ENCODE measurements at places on chromosomes 11 and 22. TPM values are rescaled to one million over a fixed set of nuclear protein-coding genes. Genes with fewer than 3 reads are reported as not detected.
A peak's percentile ranks its signal among the peaks of the same experiment; 100 is the strongest.

DNA sequence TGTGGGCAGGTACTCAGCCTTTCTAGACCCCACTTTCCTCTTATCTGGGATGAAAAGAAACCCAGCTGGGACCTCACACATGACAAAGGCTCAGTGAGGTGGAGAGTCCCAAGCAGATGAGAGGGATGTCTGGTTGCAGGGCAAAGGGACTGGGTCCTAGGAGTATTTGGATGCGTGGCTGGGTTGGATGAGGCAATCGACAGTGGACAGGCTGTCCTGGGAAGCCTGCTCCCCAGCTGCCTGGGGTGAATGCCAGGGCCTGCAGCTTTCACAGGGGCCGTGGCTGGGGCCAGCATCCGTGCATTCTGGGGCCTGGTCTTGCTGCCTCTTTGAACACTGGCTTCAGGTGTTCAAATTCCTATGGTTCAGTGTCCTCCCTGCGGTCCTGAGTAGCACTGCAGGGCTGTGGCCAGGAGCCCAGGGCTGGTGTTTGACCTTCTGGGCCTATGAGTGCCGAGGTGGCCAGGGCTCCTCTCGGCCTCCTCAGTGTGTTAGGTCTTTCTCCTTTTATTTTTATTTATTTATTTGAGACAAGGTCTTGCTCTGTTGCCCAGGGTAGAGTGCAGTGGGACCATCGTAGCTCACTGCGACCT lies 65.3 kb downstream of the MCM5 start:
- DNase-seq: no peak

DNA sequence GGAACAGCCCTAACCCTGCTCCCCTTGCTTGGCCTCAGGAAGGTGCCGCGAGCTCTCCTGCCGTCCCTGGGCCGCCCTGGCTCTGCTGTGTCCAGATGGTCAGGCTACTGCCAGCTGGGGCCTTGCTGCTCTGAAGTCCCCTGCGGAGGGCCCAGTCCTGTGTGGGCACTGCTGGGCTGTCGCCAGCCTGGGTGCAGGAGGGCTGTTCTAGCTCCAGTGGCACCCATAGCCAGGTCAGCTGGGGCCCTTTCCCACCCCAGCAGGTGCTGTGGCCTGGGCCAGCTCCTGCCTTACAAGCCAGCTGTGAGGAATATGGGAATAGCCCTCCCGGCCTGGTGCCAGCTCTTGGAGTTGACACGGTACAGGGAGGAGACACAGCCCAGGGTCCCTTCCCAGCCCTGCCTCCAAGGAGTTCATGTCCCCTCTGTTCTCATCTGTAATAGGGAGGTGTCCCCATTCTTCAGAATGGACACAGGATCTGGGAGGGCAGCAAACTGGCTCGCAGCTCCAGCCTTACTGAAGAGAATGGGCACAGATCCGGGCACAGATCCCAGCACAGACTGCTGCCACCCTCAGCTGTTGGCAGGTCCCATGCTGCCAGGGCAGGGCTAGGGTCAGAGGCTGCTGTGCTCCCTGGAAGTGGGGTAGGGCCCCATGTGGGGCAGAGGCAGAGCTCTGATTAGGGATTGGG lies 3.9 kb downstream of the DERL3 start:
- no peak for DNase-seq

DNA sequence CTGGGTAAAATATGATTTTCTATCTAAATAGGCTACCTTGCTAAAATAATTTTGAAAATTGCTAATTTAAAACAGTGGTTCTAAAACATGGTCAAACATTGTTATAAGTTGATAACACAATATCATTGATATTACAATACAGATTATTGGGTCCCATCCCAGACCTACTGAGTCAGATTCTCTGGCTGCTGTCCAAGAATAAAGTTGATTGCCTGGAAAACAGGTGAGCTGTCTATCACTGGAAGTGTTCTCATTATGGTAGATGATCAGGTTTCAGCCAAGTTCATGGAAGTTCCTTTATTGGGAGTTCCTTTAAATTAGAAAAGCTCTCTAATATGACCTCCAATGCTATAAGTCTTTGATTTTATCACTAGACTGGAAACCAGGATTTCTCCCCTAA lies 52.3 kb downstream of the SC5D start:
- DNase-seq: no peak

GRCh38 chr11:45392591-45393091 lies 106.5 kb upstream of the SYT13 start:
- DNase-seq: no peak

- no peak for DNase-seq
These were observed 8.3 kb upstream of the DLAT start for GRCh38 chr11:112016765-112017376.

- DNase-seq: peak; percentile 27
These were observed 24.3 kb downstream of the GLYATL1 start for GRCh38 chr11:58963551-58964104.

GRCh38 chr22:39446239-39446721 lies 10.5 kb upstream of the MGAT3 start:
- no peak for DNase-seq

GRCh38 chr22:37986371-37986770 lies 2.0 kb upstream of the SOX10 start:
- no peak for DNase-seq

DNA sequence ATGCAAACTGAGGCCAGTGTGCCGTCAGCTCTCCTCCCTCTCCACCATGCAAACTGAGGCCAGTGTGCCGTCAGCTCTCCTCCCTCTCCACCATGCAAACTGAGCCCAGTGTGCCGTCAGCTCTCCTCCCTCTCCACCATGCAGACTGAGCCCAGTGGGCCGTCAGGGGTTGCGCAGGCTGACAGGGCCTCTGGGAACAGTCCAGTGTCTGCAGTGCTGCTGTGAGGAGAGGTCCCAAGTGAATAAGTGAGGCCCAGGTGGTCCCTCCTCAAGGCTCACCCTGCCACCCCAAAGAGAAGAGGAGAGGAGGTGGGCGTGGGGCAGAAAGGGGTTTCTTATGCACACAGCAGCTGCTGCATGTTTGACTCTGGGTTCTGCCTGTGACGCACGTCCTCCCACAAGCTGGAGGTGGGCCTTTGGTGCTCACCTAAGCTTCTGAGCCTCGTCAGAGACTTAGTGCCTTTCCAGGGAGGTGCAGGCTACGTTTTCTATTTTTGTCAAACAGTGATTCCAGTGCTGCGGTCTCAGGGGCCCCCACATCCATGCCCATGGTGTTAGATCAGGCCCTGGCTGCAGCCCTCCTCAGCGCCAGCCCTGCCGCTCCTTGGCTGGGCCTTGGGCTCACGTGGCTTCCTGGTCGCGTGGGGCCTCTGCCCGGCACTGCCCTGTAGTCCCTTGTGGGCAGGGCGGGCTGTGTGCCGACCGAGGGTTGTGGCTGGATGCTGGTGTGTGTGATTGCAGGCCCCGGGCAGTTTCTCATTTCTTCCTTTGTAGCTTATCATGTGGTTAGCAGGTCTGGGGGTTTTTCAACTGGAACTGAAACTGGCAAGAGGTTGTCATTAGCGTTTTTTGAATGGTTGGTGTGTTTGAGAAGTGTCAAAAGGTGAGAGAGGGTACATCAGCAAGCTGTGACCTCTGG lies 7.1 kb downstream of the TPCN2 start:
- no peak for DNase-seq

GRCh38 chr22:29171721-29172120 lies 34.0 kb upstream of the EMID1 start:
- no peak for DNase-seq

- DNase-seq: no peak
These were observed 1.5 kb upstream of the OR6X1 start for GRCh38 chr11:123755813-123756212.

DNA sequence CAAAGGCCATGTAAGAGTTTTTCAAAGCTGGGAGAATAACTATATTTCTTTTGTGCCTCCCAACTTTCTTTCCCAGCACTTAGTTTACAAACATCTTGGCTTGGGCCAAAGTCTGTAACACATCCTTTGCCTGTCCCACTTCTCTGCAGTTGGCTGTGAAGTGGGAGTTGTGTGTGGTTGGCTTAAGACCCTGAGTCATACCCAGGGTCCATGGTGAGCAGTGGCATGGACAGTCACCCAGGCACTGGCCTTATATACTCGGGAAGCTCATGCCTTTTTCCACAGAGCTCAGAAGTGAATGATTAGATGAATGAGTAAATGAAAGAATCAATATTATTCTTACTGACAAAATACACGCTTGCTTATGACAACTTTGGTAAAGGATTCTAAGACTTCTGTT lies 231.4 kb downstream of the BLID start:
- no peak for DNase-seq

DNA sequence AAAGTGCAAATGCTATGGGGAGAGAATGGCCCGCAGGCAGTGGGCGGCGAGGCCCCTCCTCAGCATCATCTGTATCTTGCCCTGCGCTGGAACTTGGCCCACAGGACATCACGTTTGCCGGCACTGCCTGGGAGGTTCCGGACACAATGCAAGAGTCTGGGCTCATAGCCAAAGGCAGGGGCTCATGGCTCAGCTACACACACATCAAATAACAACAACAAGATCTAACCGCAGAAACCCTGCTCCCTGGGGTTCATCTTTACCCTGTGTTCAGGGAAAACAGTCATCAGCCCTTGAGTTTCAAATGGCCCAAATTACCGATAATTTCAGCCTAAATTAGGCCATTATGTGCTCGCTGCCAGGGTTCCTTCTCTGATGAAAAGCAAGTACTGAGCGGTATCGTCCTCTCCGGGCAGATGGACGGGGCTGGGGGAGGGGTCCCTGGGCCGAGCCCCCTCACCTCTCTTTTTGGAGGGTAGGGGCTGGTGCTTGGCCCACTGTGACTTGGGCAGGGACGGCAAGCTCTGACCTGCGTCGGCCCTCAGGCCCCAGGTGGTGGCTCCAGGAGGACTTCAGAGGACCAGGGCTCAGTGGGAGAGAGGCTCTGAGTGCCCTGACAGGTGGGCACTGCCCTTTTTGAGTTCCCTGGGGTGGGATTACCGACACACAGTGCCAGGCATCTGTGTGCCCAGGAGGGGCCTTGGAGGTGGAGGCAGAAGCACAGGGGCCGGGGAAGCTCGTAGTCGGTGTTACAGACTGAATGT lies 25.0 kb upstream of the GAL start:
- DNase-seq: peak; percentile 90

DNA sequence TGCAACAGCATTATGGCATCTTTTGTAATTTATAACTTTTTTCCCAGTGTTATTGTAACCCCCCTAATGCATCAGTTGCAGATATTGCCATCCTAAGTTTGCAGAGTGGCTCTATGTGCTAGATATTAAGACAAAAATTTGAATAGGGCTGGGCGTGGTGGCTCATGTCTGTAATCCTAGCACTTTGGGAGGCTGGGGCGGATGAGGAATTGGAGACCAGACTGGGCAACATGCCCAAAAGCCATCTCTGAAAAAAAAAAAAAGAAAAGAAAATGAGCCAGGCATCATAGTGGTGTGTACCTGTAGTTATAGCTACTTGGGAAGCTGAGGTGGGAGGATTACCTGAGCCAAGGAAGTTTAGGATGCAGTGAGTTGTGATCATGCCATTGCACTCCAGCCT lies 50.1 kb upstream of the MUC15 start:
- DNase-seq: no peak

DNA sequence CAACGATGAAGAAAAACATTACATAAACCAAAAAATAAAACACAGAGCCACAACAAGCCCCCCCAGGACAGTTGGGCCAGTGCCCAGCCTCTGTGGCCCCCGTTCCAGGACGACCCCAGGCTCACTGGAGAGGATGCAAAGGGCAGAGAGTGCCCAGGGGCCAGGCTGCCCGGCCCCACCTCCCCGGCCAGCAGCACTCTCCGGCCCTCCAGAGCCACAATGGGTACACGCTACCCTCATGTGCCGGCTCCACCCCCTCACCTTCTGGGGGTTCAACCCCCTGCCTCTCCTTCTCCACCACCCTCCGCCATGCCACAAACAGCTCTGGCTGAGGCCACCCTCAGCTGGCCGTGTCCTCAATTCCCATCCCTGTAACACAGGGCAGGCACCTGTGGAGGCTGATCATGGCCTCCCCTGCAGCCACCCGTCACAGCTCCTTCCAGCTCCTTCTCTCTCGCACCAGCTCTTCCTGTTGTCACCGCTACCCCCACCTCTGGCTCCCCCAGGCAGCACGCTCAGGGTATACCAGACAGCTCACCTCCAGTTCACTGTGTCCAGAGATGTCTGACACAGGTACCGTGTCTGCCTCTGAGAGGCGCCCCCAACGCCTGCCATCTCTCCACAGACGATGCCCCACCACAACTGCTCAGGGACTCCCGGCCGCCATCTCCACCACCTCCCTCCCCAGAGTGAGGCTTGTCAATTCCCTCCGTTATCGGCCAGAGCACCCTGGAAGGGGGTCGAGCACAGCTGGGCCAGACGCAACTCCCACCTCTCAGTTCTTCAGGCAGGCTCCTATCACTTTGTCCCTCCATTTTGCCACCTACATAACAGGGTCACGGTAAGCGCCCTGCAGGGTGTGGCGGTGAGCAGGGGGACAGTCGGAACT lies 30.8 kb upstream of the MOB2 start:
- no peak for DNase-seq

- peak; percentile 76 for DNase-seq
These were observed 47.0 kb upstream of the ALKBH3 start for GRCh38 chr11:43833657-43834073.

The OR5A1 gene
- not detected for polyA plus RNA-seq

The PRRG4 gene
- polyA plus RNA-seq: not detected

The RBFOX2 gene
- 253 TPM for polyA plus RNA-seq

The APOL4 gene
- 0.21 TPM for polyA plus RNA-seq

The PRR33 gene
- polyA plus RNA-seq: not detected

The TRIM5 gene
- 46.3 TPM for polyA plus RNA-seq

The NNMT gene
- 217 TPM for polyA plus RNA-seq

The IGLL5 gene
- polyA plus RNA-seq: not detected

The APOA5 gene
- polyA plus RNA-seq: not detected

The MMP10 gene
- polyA plus RNA-seq: 0.97 TPM
